IMR-90 (cell line): ENCODE measurements at places on chromosomes 5 and 9. TPM values are rescaled to one million over a fixed set of nuclear protein-coding genes. Genes with fewer than 3 reads are reported as not detected.
A peak's percentile ranks its signal among the peaks of the same experiment; 100 is the strongest.

GRCh38 chr5:73278693-73279092 is 105.7 kb downstream of the TMEM174 start:
- DNase-seq: no peak

GRCh38 chr5:110354915-110355644 is 371.4 kb downstream of the TMEM232 start:
- no peak for DNase-seq

DNA sequence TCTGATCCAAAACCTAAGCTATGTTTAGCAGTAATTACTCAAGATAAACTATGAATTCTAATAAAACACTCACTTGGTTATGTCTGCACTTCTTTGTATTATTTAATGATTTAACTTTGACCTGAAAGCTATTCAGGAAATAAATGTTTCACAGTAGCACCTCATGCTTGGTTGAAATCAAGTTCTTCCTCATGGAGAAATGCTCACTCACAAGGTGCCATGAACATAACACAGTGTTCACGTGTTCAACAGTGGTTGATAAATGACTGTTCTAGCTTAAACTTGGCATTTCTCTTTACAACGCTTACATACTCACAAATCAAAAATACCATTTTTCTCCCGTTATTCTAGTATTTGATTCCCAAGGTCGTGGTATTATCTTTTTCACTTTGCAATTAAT is 35.8 kb downstream of the PUM3 start:
- no peak for DNase-seq

DNA sequence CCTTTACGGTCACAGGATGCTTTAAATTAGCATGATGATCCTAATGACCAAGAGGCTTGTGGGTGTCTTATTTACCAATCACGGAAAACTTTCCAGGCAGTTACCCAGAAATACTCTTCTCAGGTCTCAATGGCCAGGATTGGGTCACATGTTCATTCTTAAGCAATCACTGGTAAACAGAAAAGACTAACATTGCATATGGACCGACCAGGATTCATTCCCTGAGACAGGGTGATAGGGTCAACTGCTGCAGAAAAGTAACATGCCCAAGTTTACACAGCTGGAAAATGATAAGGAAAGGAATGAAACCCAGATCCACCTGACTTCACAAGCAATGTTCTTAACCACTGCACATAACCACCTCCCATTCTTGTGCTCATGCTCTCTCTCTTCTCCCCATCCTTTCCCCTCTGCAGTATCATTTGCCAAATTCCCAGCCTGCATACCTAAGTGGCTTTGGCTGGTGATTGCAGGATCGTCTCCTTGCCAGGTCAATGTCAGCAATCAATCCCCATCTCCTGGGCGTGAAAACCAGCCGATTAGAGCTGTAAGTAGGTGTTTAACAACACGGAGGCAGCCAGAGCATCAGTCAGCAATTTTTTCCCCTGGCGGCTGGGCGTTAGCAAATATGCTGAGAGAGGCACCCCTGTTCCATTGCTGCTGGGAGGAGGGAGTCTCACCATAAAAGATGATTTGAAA is 219.4 kb downstream of the NMUR2 start:
- DNase-seq: no peak

- peak; percentile 21 for DNase-seq
Observed at GRCh38 chr9:4489919-4490704, at the start of gene SLC1A1. TSS of gene SLC1A1 (plus strand) at chr9:4490468. CDS start at chr9:4490680, 212 bp downstream.

- DNase-seq: no peak
Observed at GRCh38 chr5:33297760-33298216, 143.0 kb upstream of the TARS1 start.

Gene PCDHGA1
- 0.86 and 0.92 TPM in 2 replicates for polyA plus RNA-seq

Gene CEL
- polyA plus RNA-seq: 0.67 and 0.75 TPM in 2 replicates

Gene TENT4A
- polyA plus RNA-seq: 17.2 and 19.8 TPM in 2 replicates

Gene C9orf50
- 0.09 and 0.20 TPM in 2 replicates for polyA plus RNA-seq

Gene CERCAM
- polyA plus RNA-seq: 118 and 146 TPM in 2 replicates
